Activated CD4-positive, alpha-beta T cell treated with anti-CD3 and anti-CD28 coated beads, Interleukin-2, amount 10 ng/mL, durations not matched to agents 7 days and 5 days (primary cell): ENCODE measurements at places on chromosomes 7 and 10.
A peak's percentile ranks its signal among the peaks of the same experiment; 100 is the strongest.

DNA sequence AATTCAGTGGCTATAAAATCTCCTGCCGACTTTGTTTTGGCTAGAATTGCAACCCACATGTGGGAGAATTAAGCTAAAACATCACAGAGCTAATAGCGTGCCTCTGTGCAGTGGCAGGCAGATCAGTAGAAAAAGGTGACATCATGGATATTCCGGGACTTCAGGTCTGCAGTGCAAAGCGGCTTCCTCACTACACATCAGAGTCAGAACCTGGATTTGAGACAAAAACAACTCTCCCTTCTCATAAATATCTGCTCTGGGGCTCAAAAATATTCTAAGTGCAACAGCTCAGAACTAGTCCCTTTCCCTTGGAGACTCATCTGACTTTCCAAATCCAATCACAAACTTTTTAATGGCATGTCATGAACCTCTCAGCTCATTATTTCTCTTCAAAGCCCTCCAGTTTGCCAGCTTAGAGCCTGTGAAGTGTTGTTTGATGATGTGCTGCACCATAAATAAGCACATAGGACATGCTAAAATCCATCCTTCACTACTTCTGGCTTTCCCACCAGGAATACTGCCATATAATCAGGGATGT, 337.1 kb downstream of the RNLS start:
- no peak overlapping the region for H3K4me3 ChIP-seq
- H3K27ac ChIP-seq, result no peak overlapping the region
- H3K27me3 ChIP-seq, result peaks cover 11% of the 10 kb centered on the region

DNA sequence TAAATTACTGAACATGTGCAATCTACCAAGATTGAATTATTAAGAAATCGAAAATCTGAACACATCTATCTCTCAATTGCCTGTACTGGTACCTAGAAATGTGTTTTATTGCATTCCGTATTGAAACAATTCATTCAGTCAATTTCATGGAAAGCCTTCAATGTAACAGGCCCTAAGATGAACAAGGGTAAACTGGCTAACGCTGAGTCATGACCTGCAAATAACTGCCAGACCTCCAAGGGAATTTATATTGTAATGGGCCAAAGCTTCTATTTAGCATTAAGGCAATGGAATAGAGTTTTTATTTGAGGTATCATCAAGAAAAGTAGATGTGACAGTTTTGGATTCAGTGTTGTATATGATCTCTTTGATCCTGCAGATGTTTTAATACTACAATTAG, 49.9 kb upstream of the CD36 start:
- no peaks in the 10 kb centered on the region for H3K4me1 ChIP-seq
- H3K4me3 ChIP-seq, result no peak overlapping the region
- no peaks in the 10 kb centered on the region for H3K36me3 ChIP-seq
- H3K27ac ChIP-seq, result no peak overlapping the region

- H3K4me3 ChIP-seq, result no peak overlapping the region
- H3K4me1 ChIP-seq, result no peaks in the 10 kb centered on the region
- H3K27ac ChIP-seq, result no peak overlapping the region
These were observed 179.7 kb downstream of the PTPN20 start for GRCh38 chr10:47090903-47091302.

- H3K36me3 ChIP-seq, result peaks cover 17% of the 10 kb centered on the region
- H3K4me3 ChIP-seq, result no peak overlapping the region
- no peaks in the 10 kb centered on the region for H3K27me3 ChIP-seq
- H3K4me1 ChIP-seq, result peaks cover 43% of the 10 kb centered on the region
- no peak overlapping the region for H3K27ac ChIP-seq
These were observed 44.5 kb downstream of the FOXK1 start for GRCh38 chr7:4726566-4726965.

DNA sequence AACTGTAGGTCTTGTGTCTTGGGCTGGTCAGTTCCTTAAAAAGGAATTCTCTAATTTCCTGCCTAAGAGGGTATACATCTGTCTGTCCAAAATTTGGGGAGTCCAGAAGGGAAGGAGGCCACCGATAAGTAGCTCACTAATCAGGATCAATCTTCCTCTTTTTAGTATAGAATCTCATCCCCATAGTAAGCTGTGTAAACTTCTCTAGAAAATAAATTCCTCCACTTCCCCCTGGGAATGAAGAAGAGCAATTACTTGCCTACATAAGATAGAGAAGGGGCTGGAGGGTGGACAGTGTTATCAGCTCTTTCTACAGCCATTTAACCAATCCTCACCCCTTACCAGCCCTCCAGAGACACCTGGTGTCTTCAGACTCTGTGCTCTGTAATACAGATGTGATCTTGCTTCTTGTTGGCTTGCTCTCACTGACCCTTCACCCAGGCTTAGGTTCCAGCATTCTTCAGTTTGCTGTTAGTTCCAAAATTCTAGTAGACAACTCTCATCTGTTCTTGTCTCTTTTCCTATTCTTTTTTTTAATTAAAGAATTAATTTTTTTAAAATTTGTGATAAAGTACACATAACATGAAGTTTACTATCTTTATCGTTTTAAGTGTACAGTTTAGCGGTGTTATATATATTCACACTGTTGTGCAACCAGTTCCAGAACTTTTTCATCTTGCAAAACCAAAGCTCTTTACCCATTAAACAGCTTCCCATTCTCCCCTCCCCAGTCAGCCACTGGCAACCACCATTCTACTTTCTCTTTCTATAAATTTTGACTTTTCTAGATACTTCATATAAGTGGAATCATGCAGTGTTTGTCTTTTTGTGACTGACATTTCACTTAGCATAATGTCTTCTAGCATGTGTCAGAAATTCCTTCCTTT, 6.5 kb upstream of the PRKAR2B start:
- no peaks in the 10 kb centered on the region for H3K36me3 ChIP-seq
- peaks cover 7% of the 10 kb centered on the region for H3K27me3 ChIP-seq
- DNase-seq, result no peak
- no peak overlapping the region for H3K4me3 ChIP-seq

GRCh38 chr7:43364391-43364790, 218.5 kb upstream of the STK17A start:
- H3K4me1 ChIP-seq, result no peaks in the 10 kb centered on the region
- H3K4me3 ChIP-seq, result no peak overlapping the region
- peaks cover 5% of the 10 kb centered on the region for H3K27me3 ChIP-seq

DNA sequence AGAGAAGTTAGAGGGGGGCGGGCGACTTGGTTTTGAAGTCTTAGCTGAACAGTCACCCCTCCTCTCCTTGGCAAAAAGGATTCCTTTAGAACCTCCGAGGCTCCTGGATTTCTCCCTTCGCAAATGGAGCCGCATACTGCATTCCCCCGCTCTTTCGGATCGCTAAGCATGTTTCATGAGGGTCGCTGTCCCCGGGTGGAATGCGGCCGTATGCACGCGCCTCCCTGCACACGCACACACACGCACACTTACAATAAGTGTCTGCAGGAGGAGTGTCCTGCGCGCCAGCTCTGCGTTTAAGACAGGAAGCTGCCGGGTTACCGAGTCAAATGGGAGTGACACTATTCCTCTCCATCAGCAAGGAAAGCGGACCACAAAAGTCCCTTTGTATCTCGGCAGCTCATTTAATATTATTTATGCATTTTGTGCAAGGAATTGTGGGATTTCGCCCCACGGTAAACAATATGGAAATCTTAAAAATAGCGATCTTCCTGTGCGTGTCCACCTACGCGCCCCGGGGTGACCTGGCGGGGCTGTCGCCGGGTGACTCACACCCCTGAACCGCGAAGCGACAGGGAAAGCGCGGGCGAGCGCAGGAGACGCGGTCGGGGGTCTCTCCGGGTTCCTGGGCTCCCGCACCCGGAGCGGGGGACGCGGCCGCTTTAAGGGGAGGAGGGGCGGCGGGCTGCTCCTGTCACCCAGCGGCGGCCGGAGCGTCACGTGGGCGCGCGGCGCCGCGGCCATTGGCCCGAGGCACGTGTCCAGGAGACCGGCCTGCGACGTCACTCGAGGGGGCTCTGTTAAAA, 988 bp upstream of the EN2 start:
- H3K36me3 ChIP-seq, result no peaks in the 10 kb centered on the region
- no peak for DNase-seq
- H3K27ac ChIP-seq, result peak overlapping the region; percentile 71
- H3K4me3 ChIP-seq, result peak overlapping the region; percentile 43
- H3K27me3 ChIP-seq, result peaks cover 70% of the 10 kb centered on the region

- no peaks in the 10 kb centered on the region for H3K36me3 ChIP-seq
- no peaks in the 10 kb centered on the region for H3K4me1 ChIP-seq
- H3K27me3 ChIP-seq, result peaks cover 5% of the 10 kb centered on the region
- no peak overlapping the region for H3K4me3 ChIP-seq
- no peak overlapping the region for H3K27ac ChIP-seq
These were observed 502.4 kb downstream of the GRID1 start for GRCh38 chr10:85864173-85864549.

GRCh38 chr10:92242910-92243671, 47.8 kb downstream of the CPEB3 start:
- peak overlapping the region; percentile 58 for H3K4me3 ChIP-seq
- no peak overlapping the region for H3K27ac ChIP-seq
- peak; percentile 33 for DNase-seq
- H3K36me3 ChIP-seq, result peaks cover 17% of the 10 kb centered on the region
- H3K4me1 ChIP-seq, result peaks cover 34% of the 10 kb centered on the region
- H3K27me3 ChIP-seq, result peaks cover 15% of the 10 kb centered on the region

GRCh38 chr7:92778972-92779371, 57.4 kb downstream of the CDK6 start:
- peaks cover 58% of the 10 kb centered on the region for H3K36me3 ChIP-seq
- H3K4me3 ChIP-seq, result no peak overlapping the region
- H3K27ac ChIP-seq, result no peak overlapping the region
- peaks cover 40% of the 10 kb centered on the region for H3K4me1 ChIP-seq
- no peak for DNase-seq

DNA sequence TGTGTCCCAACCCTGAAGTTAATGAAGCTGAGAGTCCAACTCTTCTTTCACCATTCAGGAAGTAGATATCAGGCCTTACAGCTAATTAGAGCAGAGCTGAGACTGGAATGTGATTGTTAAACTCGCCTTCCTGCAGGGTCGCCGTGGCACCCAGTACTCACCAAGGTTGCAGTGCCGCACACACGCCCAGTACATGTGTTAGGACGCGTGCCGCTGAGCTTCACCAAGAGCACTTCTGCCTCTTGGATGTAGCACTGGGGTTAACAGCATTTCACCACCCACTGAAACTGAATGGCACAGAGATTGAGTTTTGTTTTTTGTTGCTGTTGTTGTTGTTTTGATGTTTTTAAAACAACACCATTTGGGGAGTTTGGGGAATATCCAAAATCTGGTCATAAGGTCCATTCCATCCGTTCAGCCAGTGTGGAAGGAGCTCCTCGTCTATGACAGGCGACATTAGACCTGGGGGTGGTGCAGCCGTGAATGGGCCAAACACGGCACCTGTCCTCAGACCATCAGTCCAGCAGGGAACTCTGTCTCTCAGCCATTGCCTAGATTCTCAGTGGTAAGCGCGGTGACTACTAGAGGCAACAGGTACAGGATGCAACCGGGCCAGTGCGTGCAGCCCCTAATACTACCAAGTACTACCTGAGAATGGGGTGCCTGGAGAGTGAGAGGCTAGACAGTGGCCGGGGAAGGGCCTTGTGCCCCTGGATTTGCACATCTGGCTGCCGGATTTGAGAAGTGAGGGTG, 21.9 kb downstream of the WIPI2 start:
- no peak for DNase-seq
- peaks cover 7% of the 10 kb centered on the region for H3K4me1 ChIP-seq
- peaks cover 42% of the 10 kb centered on the region for H3K36me3 ChIP-seq
- no peak overlapping the region for H3K4me3 ChIP-seq
- no peak overlapping the region for H3K27ac ChIP-seq

DNA sequence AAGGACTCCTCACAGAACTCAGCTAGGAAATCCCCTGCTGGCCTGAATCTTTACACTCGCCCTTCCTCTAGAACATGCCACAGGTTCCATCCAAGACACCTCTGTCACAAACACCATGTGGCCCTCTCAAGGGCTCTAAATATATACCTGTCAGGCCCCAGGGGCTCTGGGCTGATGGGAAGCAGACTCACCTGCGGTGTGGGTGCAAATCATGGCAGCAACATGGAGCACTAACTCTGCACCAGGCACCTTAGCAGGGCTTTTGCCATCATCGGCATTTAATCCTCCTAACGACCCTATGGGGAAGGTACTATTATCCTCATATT, 17.3 kb downstream of the SH3PXD2A start:
- H3K4me1 ChIP-seq, result no peaks in the 10 kb centered on the region
- H3K27me3 ChIP-seq, result no peaks in the 10 kb centered on the region
- H3K4me3 ChIP-seq, result no peak overlapping the region
- no peak for DNase-seq
- H3K27ac ChIP-seq, result no peak overlapping the region

DNA sequence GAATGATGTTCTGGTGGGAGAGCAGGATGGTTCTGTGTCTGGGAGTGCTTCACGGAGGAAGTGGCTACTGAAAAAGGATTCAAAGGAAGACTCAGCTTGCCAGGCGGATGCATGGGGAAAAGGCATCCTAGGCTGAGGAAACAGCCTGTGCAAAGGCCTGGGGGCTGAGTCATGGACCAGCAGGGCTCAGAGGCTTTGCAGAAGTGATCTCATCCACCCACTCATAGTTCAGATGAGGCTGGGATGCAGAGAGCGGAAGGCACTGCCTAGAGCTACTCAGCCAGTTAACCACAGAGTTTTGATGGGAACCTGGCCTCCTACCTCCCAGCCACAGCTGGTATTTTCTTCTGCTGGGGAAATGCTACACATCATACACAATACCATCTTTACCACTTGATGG, 15.8 kb upstream of the ADAMTS14 start:
- no peak overlapping the region for H3K27ac ChIP-seq
- H3K4me1 ChIP-seq, result peaks cover 8% of the 10 kb centered on the region
- H3K36me3 ChIP-seq, result peaks cover 3% of the 10 kb centered on the region
- H3K27me3 ChIP-seq, result peaks cover 4% of the 10 kb centered on the region
- peak; percentile 14 for DNase-seq

DNA sequence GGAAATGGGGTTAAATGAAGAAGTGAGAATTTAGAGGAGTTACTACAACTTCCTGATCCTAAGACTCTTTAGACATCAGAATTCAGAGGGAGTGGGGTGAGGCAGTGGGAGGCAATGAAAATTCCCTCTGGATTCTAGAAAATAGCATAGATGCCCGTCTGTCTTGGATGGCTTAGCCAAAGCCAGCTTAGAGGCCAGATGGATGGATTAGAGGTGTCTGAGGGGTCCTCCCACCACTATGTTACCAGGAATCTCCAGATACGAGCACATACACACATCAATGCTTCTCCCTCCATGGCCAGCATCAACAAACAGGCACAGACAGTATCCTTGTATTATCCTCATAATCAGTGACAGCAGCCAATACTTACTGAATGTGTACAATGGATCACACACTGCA, 418.1 kb downstream of the PLXNA4 start:
- H3K4me1 ChIP-seq, result no peaks in the 10 kb centered on the region
- no peak overlapping the region for H3K4me3 ChIP-seq
- H3K27ac ChIP-seq, result no peak overlapping the region
- H3K36me3 ChIP-seq, result peaks cover 2% of the 10 kb centered on the region

- H3K27me3 ChIP-seq, result no peaks in the 10 kb centered on the region
- no peak overlapping the region for H3K27ac ChIP-seq
- no peaks in the 10 kb centered on the region for H3K36me3 ChIP-seq
- H3K4me3 ChIP-seq, result no peak overlapping the region
- no peak for DNase-seq
These were observed 553.8 kb downstream of the GLRX3 start for GRCh38 chr10:130689743-130690626.
